ENCODE measurements at places on chromosomes 5 and 9.

DNA sequence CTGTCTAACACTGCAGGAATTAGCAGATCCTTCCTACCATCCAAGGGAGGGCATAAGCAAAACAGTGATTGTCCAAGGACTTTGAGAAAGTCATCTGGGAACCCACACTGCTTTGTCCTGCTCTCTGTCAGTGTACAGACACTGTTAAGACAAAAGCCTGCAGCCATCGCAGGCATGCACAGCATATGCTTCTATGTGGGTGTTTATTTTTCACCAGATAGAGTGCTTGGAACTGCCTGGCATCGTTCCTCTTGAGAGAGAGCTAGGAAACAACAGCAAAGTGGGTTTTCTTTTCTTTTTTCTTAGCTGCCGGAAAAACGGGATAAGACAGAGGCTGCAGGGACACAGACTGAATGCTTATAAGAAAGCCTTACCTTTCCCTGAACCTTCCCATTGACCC lies 212.3 kb downstream of the ICE1 start:
- DNase-seq = no peak

GRCh38 chr9:131270171-131271015 lies 5.9 kb downstream of the FAM78A start:
- DNase-seq = peak; percentile 47

DNA sequence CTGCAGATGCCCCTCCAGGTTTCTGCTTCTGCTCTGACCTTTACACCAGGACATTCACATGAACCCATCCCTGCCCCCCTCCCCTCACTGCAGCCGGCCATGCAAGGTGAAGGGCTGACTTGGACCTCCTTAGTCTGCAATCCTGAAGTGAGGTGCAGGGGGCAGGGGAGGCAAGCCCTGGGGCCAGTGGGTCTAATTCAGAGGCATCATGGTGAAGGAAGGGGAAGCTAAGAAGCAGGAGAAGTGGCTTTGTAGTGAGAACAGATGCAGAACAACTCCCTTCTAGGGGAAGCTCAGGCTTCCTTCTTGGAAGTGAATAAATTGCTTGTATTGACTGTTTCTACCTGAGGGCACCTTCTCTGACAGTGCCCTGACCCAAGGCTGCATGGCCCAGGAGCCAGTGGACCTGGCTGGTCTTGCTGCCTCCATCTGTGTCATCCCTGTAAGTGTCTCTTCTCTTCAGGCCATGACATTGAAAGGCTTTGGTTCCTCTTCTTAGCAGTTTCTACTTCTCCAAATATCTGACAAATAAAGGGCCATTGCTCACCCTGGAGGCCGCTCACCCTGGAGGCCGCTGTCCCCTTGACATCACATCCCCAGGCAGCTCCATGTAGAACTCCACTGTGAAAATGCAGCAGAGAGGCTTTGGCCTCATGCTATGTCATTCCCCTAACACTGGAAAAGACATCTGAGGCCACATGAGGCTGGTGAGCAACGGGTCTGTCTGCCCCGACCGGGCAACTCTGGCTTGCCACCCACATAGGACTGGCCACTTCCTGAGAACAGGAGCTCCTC lies 55.3 kb downstream of the GADD45G start:
- no peak for DNase-seq

GRCh38 chr9:25513509-25514033 lies 164.7 kb downstream of the TUSC1 start:
- no peak for DNase-seq

DNA sequence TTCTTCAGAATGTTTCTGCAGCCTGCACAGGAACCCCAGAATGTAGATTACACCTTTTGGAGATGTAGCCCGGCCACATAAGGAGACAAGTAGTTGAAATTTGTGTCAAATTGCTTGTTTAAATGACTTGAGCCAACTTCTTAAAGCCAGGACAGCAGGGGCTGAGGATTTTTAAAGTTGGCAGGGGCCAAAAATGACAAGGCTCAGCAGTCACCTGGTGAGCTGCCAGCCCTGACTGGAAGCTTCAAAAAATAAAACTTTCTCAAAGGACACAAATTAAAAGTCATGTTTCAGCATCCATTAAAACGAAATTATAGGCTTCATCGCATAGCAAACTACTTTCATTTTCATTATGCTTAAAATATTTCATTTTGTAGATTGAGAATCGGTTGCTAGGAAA lies 340.3 kb upstream of the WWC1 start:
- DNase-seq = no peak
